ENCODE measurements at places on chromosomes 1 and 21.

DNA sequence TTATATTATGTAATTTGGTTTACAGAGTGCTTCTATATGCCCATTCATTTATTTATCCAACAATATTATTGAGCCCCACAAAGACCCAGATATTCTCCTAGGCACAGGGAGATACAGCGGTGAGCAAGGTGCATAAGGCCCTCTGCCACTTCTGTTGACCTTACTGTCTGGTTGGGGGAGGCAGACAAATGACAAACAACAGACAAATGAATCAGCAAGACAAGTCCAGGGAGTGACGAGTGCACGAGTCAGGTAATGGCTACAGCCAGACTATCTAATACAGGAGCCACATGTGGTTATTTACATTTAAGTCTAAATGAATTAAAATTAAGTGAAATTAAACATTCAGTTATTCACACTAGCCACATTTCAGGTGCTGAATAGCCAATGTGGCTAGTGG, 22.0 kb upstream of the BCAR3 start:
- no peak for DNase-seq

- DNase-seq = no peak
Observed at GRCh38 chr1:6037338-6037762, 8.3 kb upstream of the KCNAB2 start.

DNA sequence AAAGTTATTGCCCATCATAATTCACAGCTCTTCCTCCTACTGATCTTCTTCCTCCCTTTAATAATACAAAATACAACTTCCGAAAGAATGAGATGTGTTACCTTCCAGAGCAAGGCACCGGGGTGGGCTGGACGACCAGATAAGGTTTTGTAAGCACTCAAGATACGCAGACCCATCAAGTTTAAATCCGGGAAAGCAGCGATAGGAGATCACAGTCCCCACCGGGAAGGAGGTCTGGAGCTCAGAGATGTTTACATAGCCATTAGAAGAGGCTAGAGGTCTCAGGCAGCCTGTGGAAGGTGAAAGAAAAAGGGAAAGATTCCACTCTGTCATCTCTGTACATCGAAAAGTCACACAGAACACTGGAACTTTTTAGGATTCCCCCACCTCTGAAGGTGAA, 99.4 kb downstream of the SUSD4 start:
- DNase-seq = no peak

DNA sequence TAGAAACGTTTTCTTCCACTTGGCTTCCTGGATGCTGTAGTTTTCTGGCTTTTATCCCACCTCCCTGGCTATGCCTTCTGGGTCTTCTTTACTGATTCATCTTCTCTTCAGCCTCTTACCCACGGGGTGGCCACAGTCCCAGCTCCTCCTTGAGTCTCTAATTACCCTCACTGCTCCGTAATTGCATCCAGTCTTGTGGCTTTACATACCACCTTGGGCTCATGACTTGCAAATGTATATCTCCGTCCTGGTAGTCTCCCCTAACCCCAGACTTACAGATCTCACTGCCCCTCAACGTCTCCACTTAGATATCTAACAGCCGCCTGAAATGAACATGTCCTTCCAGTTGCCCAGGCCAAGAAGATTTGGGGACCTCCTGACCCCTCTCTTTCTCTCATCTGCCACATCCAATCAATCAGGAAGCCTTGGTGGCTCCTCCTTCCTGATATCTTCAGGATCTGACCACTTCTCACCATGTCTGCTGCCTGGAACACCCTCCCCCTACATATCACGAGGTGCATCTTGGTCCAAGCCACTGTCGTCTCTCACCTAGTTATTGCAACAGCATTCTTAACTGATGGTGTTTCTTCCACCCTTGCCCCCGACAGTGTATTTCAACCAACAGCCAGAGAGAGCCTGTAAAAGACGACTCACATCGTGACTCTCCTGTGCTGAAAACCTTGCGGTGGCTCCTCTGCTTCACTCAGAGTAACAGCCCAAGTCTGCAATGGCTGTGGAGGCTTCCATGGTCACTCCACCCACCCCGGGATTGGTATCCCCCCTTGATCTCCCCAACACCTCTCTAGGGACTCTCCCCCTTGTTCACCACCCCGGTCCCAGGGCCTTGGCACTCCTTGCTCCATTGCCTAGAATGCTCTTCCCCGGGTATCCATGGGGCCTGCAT, 219.0 kb upstream of the POU3F1 start:
- DNase-seq = no peak

- DNase-seq = no peak
Observed at GRCh38 chr1:230148126-230148652, 81.2 kb downstream of the GALNT2 start.

GRCh38 chr1:150146849-150147542, 2.7 kb upstream of the PLEKHO1 start:
- DNase-seq = no peak

GRCh38 chr1:159132271-159132881, 39.0 kb upstream of the CADM3 start:
- DNase-seq = peak; percentile 44

Data from stimulated activated CD8-positive, alpha-beta memory T cell treated with anti-CD3 and anti-CD28 coated beads, Interleukin-4, amount 100 ng/mL, for 1 hour (primary cell).